ENCODE measurements at places on chromosomes 12 and 14.

- no peak for DNase-seq
Observed at GRCh38 chr14:30993071-30993470, 32.4 kb upstream of the AP4S1 start.

- peak; percentile 39 for DNase-seq
Observed at GRCh38 chr12:119208626-119209061, 29.9 kb downstream of the HSPB8 start.

DNA sequence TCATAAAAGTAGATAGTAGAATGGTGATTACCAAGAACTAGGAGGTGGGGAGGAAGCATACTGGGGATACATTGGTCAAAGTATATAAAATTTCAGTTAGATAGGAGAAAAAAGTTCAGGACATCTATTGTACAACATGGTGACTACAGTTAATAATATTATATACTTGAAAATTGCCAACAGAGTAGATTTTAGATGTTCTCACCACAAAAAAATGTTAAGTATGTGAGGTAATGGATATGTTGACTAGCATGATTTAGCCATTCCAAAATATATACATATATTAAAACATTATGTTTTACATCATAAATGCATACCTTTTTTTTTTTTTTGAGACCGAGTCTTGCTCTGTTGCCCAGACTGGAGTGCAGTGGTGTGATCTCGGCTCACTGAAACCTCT lies 31.0 kb downstream of the TMEM116 start:
- no peak for DNase-seq

DNA sequence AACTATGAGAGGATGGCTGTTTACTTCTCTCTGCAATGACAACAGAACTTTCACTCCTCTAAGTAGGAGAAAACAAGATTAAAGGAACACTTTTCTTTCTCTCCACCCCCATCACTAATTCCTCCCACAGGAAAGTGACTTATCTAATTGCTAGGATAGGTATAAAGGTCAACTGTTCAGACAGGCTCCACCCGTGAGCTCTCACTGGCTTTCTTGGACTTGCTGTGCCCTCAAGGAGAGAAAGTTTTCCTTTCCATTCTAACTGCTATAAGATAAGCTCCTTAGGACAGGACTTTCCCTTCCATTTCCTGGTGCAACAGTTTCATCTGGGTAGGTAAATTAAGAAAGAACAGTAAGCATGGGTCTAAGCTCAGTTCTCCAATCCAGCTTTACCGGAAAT lies 4.8 kb downstream of the SLC41A2 start:
- DNase-seq, result no peak

- no peak for DNase-seq
Observed at GRCh38 chr12:120998435-120998834, 17.9 kb downstream of the C12orf43 start.

DNA sequence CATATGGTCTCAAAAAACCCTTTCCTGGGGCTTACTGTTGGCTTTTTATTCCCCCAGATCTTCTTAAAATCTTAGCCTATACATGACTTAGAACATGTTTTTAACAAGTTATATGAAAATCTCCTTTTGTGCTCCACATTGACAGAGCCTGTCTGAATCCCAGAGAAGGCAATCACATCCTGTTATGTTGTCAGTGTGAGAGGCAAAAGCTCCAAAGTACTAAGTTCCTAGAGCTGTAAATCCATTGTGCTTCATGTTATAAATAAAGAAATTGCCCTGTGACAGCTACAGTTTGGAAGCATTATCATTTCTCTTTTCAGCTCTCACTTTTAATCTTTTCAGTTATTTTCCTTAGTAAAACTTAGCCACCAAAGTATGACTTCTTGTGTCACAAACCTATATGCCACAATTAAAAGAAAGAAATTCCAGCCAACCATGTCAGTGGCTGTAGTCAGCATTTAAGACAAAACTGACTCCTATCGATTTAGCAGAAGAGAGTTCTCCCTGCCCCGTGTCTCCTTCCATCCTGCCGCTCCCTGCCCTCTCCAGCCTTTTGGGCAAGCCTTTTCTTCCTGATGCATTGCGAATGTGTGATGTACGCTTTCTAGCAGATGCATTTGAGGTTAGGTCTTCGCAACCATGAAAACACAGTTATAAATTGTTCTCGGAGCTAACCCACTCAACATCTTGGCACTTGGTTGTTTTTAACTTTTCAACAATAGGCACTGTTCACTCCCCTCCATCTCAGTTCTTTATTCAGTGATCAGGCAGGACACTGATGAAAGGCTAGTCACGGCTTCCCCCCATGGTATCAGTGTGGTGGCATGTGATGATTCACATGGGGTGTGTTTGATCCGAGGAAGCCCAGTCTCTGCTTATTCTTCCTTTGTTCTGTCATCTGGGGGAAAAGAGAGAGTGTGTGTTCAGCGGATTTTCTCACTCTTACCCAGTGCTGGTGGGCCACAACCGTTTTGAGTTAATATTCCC lies 143.5 kb downstream of the SSPN start:
- DNase-seq, result no peak

- DNase-seq, result no peak
Observed at GRCh38 chr12:5900533-5901205, 44.4 kb downstream of the ANO2 start.

DNA sequence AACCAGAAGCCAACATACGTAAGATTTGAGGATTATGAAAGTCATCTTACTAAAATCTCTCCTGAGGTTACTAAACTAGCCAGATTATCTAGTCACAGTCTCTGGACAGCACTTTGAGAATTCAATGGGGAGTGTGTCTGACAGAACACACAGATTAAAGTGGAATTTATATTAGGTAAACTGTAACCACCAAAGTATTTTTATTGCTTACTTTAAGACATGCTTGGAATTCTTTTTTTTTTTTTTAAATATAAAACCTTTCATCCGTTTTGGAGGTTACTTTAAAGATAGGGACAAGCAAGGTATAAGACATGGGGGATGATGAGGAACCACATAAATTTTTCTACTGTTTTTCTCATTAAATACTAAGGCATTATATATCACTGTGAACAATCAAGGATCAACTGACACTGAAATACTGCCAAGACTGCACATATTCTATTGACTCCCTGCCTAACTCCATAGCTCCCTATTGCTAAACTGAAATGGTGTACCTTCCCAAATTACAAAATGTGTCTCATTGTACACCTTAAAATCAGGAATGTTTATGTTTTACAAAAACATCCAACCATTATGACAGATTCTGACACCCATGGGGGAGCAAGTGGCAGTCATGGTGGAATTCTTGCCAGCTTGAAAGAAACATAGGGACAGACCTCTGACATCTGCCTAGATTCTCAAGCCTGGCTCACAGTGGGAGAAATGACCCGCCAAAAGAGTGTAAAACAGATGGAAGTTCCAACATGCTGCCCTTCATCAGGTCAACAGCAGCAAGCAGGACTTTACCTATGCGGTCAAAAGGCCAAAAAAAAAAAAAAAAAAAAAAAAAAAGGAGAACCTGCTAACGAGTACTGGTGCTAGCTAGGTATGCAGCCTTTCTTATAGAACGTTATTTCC lies 239.3 kb downstream of the MED13L start:
- DNase-seq, result no peak

All from NCI-H2029 treated with DMSO at 0.1 percent for 48 hours (cell line).